Sciatic nerve (tissue), 2 donors: ENCODE measurements at places on chromosomes 3 and 15. TPM values are rescaled to one million over a fixed set of nuclear protein-coding genes. Genes with fewer than 3 reads are reported as not detected.
A peak's percentile ranks its signal among the peaks of the same experiment; 100 is the strongest.

Gene CHAC1
- 0.58 TPM for total RNA-seq

Gene KNL1
- 0.89 TPM for total RNA-seq

Gene SRGAP3
- 14.4 TPM for total RNA-seq

Gene PLD1
- total RNA-seq, result 36.8 TPM

Gene DUOXA2
- not detected for total RNA-seq

Gene LOXL1
- 16.6 TPM for total RNA-seq

GRCh38 chr3:161766331-161766730 is 269.7 kb downstream of the OTOL1 start:
- DNase-seq, result no peak

DNA sequence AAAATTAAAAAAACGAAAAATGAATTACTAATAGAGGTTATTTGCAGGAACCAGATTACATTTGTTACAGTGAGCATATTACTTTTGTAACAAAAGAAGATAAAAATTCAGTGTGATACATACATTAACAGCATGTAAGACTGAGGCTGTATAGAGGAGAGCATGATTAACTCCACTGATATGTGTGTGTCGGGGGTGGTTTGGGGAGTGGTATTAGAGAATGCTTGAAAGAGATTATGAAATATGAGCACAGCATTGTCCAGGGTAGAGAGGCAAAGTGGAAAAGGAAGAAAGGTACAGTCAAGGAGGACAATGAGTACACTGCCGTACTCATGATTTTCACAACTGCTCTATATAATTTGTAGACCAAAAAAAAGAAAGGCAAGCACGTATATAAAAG is 62.9 kb upstream of the LRRFIP2 start:
- no peak for DNase-seq

DNA sequence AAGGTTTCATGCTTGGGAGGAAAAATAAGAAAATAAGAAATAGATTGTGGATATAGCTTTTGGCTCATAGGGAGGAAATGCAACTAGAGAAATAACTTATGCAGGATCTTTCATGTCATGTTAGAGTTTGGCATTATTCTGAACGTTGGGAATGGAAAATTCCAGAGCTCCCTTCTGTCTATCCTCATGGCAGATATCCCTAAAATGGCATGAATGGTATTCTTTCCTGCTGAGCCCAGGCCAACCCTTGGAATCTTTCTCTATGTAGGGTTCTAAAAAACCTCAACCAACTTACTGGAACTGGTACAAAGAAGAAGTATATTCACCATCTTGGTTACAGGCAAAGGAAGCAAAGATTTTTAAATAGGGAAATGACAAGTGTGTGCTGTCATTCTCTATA is 212.5 kb downstream of the CHST2 start:
- DNase-seq, result no peak

GRCh38 chr15:38564557-38565286 is at the start of gene RASGRP1:
Gene RASGRP1, minus strand, starts transcription at chr15:38564814. Its CDS starts 186 bp downstream, at chr15:38564628.
- DNase-seq, result peak; percentile 67

DNA sequence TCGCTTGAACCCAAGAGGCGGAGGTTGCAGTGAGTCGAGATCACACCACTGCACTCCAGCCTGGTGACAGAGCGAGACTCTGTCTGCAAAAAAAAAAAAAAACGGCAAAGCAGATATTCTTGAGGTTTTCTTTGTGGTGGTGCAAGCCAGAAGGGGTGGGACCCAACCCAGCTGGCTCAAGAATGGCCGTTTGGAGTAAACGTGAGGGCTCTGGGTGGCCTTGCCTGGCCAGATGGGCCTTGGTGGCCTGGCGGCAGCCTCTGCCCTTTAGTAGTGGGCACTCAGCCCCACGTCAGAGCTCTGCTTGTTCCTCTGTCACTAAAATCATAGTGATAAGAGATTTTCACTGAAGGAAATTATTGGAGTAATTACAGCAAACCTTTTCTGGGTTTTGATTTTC is 50.5 kb downstream of the ATP1B3 start:
- no peak for DNase-seq

DNA sequence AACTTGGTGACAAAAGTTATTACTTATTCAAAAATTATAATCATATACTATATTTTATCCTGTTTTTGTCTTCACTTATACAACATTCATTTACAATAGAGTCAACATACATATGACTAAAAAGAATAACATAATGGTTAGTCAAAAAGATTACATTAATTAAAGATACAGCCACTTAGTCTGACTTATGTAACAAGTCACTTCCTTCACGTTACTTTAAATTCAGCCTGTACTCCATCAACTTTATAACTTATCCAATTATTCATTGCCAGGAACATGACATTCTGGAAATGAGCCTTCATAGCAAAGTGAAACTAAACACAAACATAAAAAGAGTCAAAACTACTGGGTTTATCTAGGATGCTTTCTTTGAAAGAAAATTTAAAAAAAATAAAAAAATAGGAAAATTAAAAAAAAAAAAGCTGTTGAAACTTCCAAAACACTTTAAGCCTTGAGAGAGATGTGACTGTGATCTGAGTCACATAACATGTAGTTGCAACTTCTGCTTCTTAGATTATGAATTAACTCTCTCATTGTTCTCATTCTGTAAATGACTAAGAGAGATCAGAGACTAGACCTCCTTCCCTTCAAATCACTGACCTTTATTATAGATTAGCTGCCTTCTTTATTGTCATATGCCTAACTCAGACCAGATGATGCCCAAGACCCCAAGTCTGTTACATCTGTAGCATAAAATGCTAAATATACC is 107.8 kb downstream of the MYRIP start:
- no peak for DNase-seq

DNA sequence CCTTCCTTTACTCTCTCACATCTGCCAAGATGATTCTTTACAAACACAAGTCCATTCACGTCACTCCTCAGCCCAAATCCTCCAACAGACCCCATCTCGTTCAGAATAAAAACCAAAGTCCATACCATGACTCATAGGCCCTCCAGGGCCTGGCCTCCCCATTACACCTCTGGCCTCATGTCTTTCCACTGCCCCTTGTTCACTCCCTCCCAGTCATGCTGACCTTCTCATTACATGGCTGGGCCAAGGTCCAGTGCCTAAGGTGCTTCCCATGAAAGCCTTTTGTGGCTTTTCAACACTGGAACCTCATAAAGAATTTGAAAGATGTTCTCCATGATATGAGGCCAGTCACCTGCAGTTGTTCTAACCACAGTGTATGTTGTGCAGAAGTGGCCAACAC is 44.5 kb downstream of the NEK10 start:
- DNase-seq, result no peak

DNA sequence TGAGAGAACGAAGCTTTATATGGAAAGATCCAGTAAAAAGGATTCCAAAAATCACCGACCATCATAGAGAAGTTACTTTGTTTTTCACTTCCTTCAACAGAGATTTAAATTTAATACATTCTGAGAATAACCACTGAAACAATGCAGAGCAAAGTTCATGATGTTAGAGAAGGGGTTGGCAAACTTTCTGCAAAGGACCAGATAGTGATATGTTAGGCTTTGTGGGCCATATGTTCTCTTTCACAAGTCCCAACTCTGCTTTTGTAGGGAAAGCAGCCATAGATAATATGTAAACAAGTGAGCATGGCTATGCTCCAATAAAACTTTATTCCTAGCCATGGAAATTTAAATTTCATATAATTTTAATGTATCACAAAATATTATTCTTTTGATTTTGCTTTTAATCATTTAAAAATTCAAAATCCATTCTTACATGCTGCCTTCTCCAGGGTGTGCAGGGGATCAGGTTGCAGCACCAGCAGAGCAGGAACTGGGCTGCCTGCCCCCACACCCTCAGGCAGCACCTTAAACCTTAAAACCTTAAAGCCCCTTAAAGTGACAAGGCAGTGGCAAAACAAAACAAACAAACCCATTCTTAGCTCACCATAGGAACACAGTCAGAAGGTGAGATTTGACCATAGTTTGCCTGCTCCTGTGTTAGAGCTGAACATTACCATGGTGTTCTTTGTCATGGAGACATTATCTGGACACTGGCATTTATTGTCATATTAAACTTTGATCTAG is 16.9 kb upstream of the IGSF10 start:
- DNase-seq, result no peak

DNA sequence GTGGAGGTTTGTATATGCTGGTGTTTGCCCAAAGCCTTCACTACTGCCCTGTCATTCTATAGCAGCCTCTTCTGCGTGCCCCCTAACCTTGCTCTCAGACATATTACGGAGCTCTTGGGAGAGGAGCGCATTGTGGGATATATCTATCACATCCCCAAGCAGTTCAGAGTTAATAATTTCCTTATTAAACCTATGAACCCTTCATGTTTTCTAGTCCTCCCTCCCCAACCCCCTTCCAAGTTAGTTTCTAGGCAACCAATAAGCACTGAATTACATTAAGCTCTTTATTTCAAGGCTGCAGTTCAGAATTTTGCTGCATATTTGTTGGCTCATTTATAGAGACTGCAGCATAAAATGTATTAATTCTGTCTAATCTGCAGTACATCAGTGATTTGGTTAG is 57.3 kb upstream of the GRM7 start:
- DNase-seq, result no peak

- DNase-seq, result no peak
Measured at GRCh38 chr3:21839176-21839575, 88.2 kb upstream of the ZNF385D start.
